ENCODE measurements at places on chromosomes 12 and 14. TPM values are rescaled to one million over a fixed set of nuclear protein-coding genes. Genes with fewer than 3 reads are reported as not detected.

DNA sequence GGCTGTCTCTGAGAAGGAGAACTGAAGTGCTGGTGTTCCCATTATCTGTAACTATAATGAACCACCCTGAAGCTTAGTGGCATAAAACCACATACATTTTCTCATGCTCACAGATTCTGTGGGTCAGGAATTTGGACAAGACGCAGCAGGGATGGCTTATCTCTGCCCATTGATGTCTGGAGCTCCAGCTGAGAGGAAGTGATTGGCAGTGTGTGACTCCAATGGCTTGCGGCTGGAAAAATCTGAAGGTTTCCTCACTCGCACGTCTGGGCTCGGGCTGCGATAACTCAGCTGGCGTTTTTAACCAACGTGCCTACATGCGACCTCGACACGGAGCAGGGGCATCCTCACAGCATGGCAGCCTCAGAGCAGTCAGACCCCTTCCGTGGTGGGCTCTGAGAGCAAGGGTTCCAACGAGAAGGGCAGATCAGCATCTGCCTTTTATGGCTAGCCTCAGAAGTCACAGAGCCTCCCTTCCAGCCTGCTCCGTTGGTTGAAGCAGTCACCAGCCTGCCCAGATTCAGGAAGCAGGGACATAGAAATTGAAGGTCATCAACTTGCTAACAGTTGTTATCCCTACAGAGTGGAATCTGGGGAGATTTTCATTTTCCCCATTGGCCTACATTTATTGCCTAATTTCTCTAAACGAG lies 143.3 kb upstream of the BCL2L14 start:
- H3K4me1 ChIP-seq: no peaks in the 10 kb centered on the region
- H3K36me3 ChIP-seq: no peaks in the 10 kb centered on the region
- no peaks in the 10 kb centered on the region for H3K27me3 ChIP-seq
- H3K27ac ChIP-seq: no peak overlapping the region
- DNase-seq: no peak

DNA sequence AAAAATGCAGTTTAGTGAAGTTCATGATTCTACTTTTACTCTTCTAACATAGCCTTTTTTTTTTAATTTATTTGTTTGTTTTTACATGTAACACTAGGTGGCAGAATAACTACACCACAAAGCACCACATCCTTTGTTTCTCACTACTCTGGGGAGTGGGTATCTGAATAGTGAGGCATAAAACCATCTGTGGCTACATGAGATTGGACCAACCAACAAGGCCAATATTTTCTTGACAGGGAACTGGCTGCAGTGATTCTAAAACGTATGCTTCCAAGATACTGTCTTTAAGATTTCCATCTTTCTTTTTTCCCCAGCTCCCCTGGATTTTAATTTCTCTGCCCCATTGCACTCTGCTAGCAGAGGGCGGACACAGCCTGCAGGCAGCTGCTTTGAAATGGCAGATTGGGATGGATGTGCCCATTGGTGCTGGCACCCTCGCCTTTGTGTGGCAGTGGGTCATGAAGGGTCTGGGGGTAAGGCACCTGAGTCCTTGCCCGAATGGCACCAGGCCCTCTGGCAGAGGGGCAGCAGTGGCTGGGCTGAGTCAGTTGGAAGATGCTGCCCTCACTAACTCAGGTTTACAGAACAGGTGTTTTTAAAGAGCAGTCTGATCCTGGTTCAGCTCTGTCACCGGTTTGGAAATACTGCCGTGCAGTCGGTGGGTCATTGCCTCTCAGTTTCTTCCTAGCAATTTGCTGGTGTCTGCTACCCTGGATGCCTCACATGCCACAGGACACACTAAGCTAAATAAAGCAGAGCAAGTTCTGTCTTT lies 429.1 kb downstream of the RAD51B start:
- H3K36me3 ChIP-seq: no peaks in the 10 kb centered on the region
- peaks cover 83% of the 10 kb centered on the region for H3K4me1 ChIP-seq
- H3K4me3 ChIP-seq: no peak overlapping the region
- H3K27me3 ChIP-seq: no peaks in the 10 kb centered on the region

GRCh38 chr12:123891516-123892179 lies 81.0 kb downstream of the CCDC92 start:
- no peaks in the 10 kb centered on the region for H3K4me1 ChIP-seq
- DNase-seq: no peak
- no peak overlapping the region for H3K27ac ChIP-seq
- peaks cover 78% of the 10 kb centered on the region for H3K27me3 ChIP-seq
- no peaks in the 10 kb centered on the region for H3K36me3 ChIP-seq

GRCh38 chr12:54431911-54432814 lies 13.1 kb upstream of the ITGA5 start:
- H3K27me3 ChIP-seq: no peaks in the 10 kb centered on the region
- no peaks in the 10 kb centered on the region for H3K36me3 ChIP-seq

- no peak overlapping the region for H3K27ac ChIP-seq
- H3K4me1 ChIP-seq: no peaks in the 10 kb centered on the region
- H3K27me3 ChIP-seq: no peaks in the 10 kb centered on the region
- no peak for DNase-seq
- H3K4me3 ChIP-seq: no peak overlapping the region
These were observed 25.8 kb upstream of the MAX start for GRCh38 chr14:65128096-65128495.

- H3K4me1 ChIP-seq: peaks cover 4% of the 10 kb centered on the region
- no peak overlapping the region for H3K4me3 ChIP-seq
- no peak for DNase-seq
- no peak overlapping the region for H3K27ac ChIP-seq
- no peaks in the 10 kb centered on the region for H3K36me3 ChIP-seq
These were observed 166.1 kb upstream of the CCND2 start for GRCh38 chr12:4107436-4107878.

- no peak overlapping the region for H3K27ac ChIP-seq
- H3K36me3 ChIP-seq: no peaks in the 10 kb centered on the region
- H3K27me3 ChIP-seq: no peaks in the 10 kb centered on the region
- no peak for DNase-seq
- H3K4me3 ChIP-seq: no peak overlapping the region
These were observed 15.3 kb downstream of the CCDC62 start for GRCh38 chr12:122789637-122790036.

CCDC177 gene
- not detected for total RNA-seq

PIWIL1 gene
- not detected for total RNA-seq

TTC5 gene
- total RNA-seq: 12.0 TPM

- peaks cover 4% of the 10 kb centered on the region for H3K4me1 ChIP-seq
- no peak for DNase-seq
- no peaks in the 10 kb centered on the region for H3K36me3 ChIP-seq
- H3K27me3 ChIP-seq: no peaks in the 10 kb centered on the region
These were observed 315.3 kb upstream of the PRICKLE1 start for GRCh38 chr12:42904683-42905418.

- H3K36me3 ChIP-seq: no peaks in the 10 kb centered on the region
- H3K4me3 ChIP-seq: no peak overlapping the region
- H3K4me1 ChIP-seq: no peaks in the 10 kb centered on the region
- no peak for DNase-seq
- H3K27ac ChIP-seq: no peak overlapping the region
These were observed 16.4 kb upstream of the A2M start for GRCh38 chr12:9132008-9132535.

DLGAP5 gene
- total RNA-seq: 0.14 TPM

GRCh38 chr14:57221931-57222330 lies 46.8 kb downstream of the EXOC5 start:
- no peak for DNase-seq
- no peak overlapping the region for H3K4me3 ChIP-seq
- no peaks in the 10 kb centered on the region for H3K27me3 ChIP-seq
- peaks cover 46% of the 10 kb centered on the region for H3K36me3 ChIP-seq
- H3K4me1 ChIP-seq: no peaks in the 10 kb centered on the region

GRCh38 chr14:54104601-54105145 lies 148.0 kb upstream of the BMP4 start:
- H3K27ac ChIP-seq: no peak overlapping the region
- H3K4me1 ChIP-seq: peaks cover 21% of the 10 kb centered on the region
- H3K27me3 ChIP-seq: no peaks in the 10 kb centered on the region

GRCh38 chr14:91228112-91229004 lies 16.1 kb downstream of the GPR68 start:
- no peak for DNase-seq
- no peaks in the 10 kb centered on the region for H3K27me3 ChIP-seq
- no peak overlapping the region for H3K4me3 ChIP-seq
- H3K27ac ChIP-seq: no peak overlapping the region

- H3K4me1 ChIP-seq: peaks cover 19% of the 10 kb centered on the region
- H3K4me3 ChIP-seq: no peak overlapping the region
- H3K36me3 ChIP-seq: peaks cover 77% of the 10 kb centered on the region
- DNase-seq: no peak
These were observed 66.5 kb downstream of the TRAFD1 start for GRCh38 chr12:112191840-112192321.

TESPA1 gene
- total RNA-seq: 0.27 TPM

NTF3 gene
- total RNA-seq: 0.99 TPM

GRCh38 chr12:45398552-45398951 lies 182.7 kb downstream of the ANO6 start:
- H3K36me3 ChIP-seq: peaks cover 21% of the 10 kb centered on the region
- H3K27ac ChIP-seq: no peak overlapping the region
- H3K4me1 ChIP-seq: peaks cover 30% of the 10 kb centered on the region
- H3K4me3 ChIP-seq: no peak overlapping the region
- no peaks in the 10 kb centered on the region for H3K27me3 ChIP-seq

DNA sequence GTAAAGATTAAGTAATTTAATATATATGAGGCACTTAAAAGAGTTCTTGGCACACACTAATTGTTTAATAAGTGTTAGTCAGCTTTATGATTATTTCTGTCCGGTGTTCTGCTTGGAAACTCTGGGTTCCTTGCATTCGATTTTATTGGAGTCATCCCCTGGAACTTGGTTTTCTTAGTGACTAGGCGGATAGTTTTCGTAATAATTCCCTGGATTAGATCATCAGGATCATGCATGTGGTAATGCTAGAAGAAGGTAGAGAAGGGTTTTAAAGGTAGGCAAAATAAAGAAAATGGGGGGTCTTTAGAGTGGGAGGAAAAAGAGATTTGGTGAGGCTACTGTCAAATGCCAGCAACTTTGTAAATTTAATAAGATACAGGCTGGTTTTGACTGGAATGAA lies 88.4 kb downstream of the MYF5 start:
- no peak overlapping the region for H3K4me3 ChIP-seq
- H3K36me3 ChIP-seq: peaks cover 9% of the 10 kb centered on the region
- no peak overlapping the region for H3K27ac ChIP-seq
- peaks cover 7% of the 10 kb centered on the region for H3K4me1 ChIP-seq

ITGA5 gene
- 55.3 TPM for total RNA-seq

DNA sequence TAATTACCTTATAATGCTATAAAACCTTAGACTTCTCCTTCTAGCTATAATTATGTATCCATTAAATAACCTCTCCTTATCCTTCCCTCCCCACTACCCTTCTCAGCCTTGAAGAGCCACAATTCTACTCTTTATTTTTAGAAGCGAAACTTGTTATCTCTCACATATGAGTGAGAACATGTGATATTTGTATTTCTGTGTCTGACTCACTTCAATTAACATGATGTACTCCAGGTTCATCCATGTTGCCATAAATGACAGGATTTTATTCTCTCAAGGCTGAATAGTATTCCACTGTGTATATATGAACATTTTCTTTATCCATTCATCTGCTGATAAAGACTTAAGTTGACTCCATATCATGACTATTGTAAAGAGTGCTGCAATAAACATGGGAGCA lies 485.6 kb downstream of the FLRT2 start:
- H3K4me3 ChIP-seq: no peak overlapping the region
- H3K36me3 ChIP-seq: no peaks in the 10 kb centered on the region
- no peak overlapping the region for H3K27ac ChIP-seq
- no peaks in the 10 kb centered on the region for H3K27me3 ChIP-seq
- no peak for DNase-seq

DNA sequence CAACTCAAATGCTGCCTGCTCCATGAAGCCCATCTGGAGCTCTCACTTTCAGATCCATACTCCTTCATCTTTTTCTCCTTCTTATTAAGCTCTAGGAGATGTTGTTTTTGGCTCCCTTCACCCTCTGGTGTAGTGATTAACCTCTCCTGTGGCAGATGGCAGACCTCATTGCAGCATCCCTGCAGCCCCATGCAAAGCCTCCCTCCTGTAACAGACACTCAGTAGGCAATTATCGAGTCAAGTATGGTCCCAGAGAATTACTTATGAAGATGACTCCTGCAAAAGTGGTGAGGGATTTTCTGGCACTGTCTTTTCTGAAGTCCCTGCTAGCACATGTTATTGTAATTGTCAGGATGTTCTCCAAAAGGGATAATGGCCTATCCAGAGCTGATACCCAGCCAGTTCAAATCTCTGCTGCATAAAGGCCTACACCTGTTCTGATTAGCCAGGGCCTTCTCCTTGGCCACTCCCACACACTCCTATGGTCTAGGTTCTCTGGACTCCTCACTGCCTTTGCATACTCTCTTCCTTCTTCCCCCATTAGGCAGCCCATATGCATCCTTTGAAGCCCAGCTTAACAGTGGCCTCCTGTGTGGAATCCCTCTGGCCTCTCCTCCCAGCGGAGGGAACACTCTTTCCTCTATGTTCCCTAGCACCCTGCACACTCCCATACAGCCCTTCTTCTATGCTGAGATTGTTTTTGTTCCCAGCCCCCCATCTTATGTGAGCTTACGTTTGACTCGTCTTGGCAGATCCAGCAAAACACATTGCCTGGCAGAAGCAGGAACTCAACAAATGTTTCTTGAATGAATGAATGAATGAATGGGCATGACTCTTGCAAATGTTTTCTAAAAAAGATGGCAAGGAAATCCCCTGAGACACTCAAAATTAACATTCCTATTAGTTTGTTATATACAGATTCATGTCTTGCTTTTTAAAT lies 43.9 kb upstream of the MDM1 start:
- DNase-seq: no peak
- no peak overlapping the region for H3K4me3 ChIP-seq
- H3K4me1 ChIP-seq: peaks cover 25% of the 10 kb centered on the region
- no peaks in the 10 kb centered on the region for H3K27me3 ChIP-seq
- H3K36me3 ChIP-seq: no peaks in the 10 kb centered on the region

LHX5 gene
- total RNA-seq: not detected

PRIMA1 gene
- 7.3 TPM for total RNA-seq

MUCL1 gene
- not detected for total RNA-seq

- H3K4me3 ChIP-seq: no peak overlapping the region
- DNase-seq: no peak
- peaks cover 45% of the 10 kb centered on the region for H3K4me1 ChIP-seq
- no peaks in the 10 kb centered on the region for H3K36me3 ChIP-seq
These were observed 301.3 kb downstream of the AEBP2 start for GRCh38 chr12:19740472-19741131.

GRCh38 chr12:130119241-130119861 lies 42.9 kb upstream of the FZD10 start:
- H3K36me3 ChIP-seq: no peaks in the 10 kb centered on the region
- H3K27me3 ChIP-seq: peaks cover 62% of the 10 kb centered on the region
- no peak overlapping the region for H3K27ac ChIP-seq

GRCh38 chr14:96905065-96905464 lies 107.9 kb downstream of the VRK1 start:
- no peak overlapping the region for H3K4me3 ChIP-seq
- no peak overlapping the region for H3K27ac ChIP-seq

CMA1 gene
- 0.66 TPM for total RNA-seq

DNA sequence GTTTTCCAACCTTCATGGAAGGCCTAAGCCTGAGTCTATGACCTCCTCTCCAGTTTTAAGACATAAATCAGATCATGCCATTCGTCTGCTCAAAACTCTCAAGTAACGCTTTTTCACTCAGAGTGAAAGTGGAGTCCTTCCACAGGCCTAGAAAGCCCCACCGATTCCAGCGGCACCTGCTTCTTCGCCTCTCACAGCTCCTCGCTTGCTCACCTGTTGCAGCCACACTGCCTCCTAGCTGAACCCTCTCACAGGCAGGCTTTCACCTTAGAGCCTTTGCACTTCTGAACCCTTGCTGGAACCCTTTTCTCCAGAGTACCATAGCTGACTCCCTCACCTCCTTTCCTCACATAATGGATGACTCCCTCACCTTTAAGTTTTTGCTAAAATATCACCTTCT lies 301.1 kb downstream of the ZFP36L1 start:
- no peaks in the 10 kb centered on the region for H3K36me3 ChIP-seq
- H3K4me1 ChIP-seq: peaks cover 8% of the 10 kb centered on the region
- H3K27ac ChIP-seq: no peak overlapping the region
- DNase-seq: no peak
- no peak overlapping the region for H3K4me3 ChIP-seq
- no peaks in the 10 kb centered on the region for H3K27me3 ChIP-seq
